ENCODE measurements at places on chromosomes 3 and 15. TPM values are rescaled to one million over a fixed set of nuclear protein-coding genes. Genes with fewer than 3 reads are reported as not detected.

Gene C3orf20
- total RNA-seq: 0.23 TPM

Gene SLC9A9
- total RNA-seq: 13.4 TPM

Gene PRRT3
- 9.9 TPM for total RNA-seq

Gene GRM7
- 76.1 TPM for total RNA-seq

Gene NTRK3
- 65.7 TPM for total RNA-seq

Gene ECE2
- 18.7 TPM for total RNA-seq

Gene TRAIP
- 4.4 TPM for total RNA-seq

Gene EAF1
- total RNA-seq: 42.9 TPM

Gene FGF12
- 118 TPM for total RNA-seq

Gene GHSR
- 0.69 TPM for total RNA-seq

Gene GPR27
- 42.0 TPM for total RNA-seq

Gene SPINK8
- not detected for total RNA-seq

Gene KCNMB3
- 3.2 TPM for total RNA-seq

Gene CPA3
- 1.6 TPM for total RNA-seq

Gene TTLL13
- total RNA-seq: not detected

Gene SLC38A3
- 6.5 TPM for total RNA-seq

Gene HRH1
- 7.8 TPM for total RNA-seq

Gene SENP7
- 75.0 TPM for total RNA-seq

Gene TM6SF1
- 5.8 TPM for total RNA-seq

Gene C3orf70
- total RNA-seq: 54.9 TPM

Gene CERS3
- under 0.01 TPM for total RNA-seq

Gene ARHGAP31
- total RNA-seq: 6.5 TPM

Gene CTNNB1
- 1,197 TPM for total RNA-seq

Gene CLDN18
- not detected for total RNA-seq

Gene LCMT2
- total RNA-seq: 15.9 TPM

Gene MAP6D1
- total RNA-seq: 9.9 TPM

Gene ATOSA
- 48.0 TPM for total RNA-seq

Gene SATB1
- 44.5 TPM for total RNA-seq

Gene IL17RD
- 27.7 TPM for total RNA-seq

Gene DOCK3
- total RNA-seq: 45.0 TPM

Gene CHRNA5
- total RNA-seq: 7.6 TPM

Gene GATM
- 146 TPM for total RNA-seq

Gene HRG
- total RNA-seq: not detected

Gene PATL2
- total RNA-seq: not detected

Gene SLC15A2
- 29.5 TPM for total RNA-seq

Gene PPP1R14D
- not detected for total RNA-seq

Gene SERINC4
- 0.23 TPM for total RNA-seq

Gene RASGRF1
- 26.1 TPM for total RNA-seq

Gene FETUB
- total RNA-seq: not detected

Gene RTP1
- total RNA-seq: 3.2 TPM

Gene ANKUB1
- 4.2 TPM for total RNA-seq

Gene VGLL4
- total RNA-seq: 90.4 TPM

Gene C3orf22
- not detected for total RNA-seq

Gene CCR5
- total RNA-seq: not detected

Gene RTP4
- total RNA-seq: 0.23 TPM

Gene BHLHE40
- total RNA-seq: 7.4 TPM

Gene KNG1
- total RNA-seq: not detected

Gene PRR20G
- total RNA-seq: not detected

Gene TRAT1
- total RNA-seq: not detected

Gene PEX5L
- total RNA-seq: 36.2 TPM
